ENCODE measurements at places on chromosomes 3 and 15. TPM values are rescaled to one million over a fixed set of nuclear protein-coding genes. Genes with fewer than 3 reads are reported as not detected.

The WDR93 gene
- total RNA-seq, result 0.36 TPM

The ZNF662 gene
- 1.3 TPM for total RNA-seq

The DAZL gene
- not detected for total RNA-seq

The CADM2 gene
- total RNA-seq, result 24.1 TPM

The OSTN gene
- total RNA-seq, result not detected

The TTLL13 gene
- total RNA-seq, result not detected

The RAB5A gene
- 85.9 TPM for total RNA-seq

The NPAP1 gene
- total RNA-seq, result 0.14 TPM

The COLQ gene
- total RNA-seq, result 2.0 TPM

The SERPINI2 gene
- total RNA-seq, result 0.45 TPM

The PPP1R14D gene
- not detected for total RNA-seq

The TRIP4 gene
- total RNA-seq, result 30.6 TPM

The CTNNB1 gene
- total RNA-seq, result 529 TPM

The MME gene
- 24.6 TPM for total RNA-seq

The ITGA11 gene
- total RNA-seq, result 0.32 TPM

The CILP gene
- 0.07 TPM for total RNA-seq

The ROPN1 gene
- not detected for total RNA-seq

The C3orf22 gene
- total RNA-seq, result not detected

The PLS1 gene
- total RNA-seq, result 25.3 TPM

The MST1 gene
- 39.3 TPM for total RNA-seq

The CDHR4 gene
- not detected for total RNA-seq

The FSIP1 gene
- total RNA-seq, result 0.72 TPM

The CNTN3 gene
- total RNA-seq, result 0.97 TPM

The SLC24A5 gene
- not detected for total RNA-seq

The CYP8B1 gene
- total RNA-seq, result not detected

The GP5 gene
- not detected for total RNA-seq

The PLA2G4D gene
- total RNA-seq, result not detected

The CCRL2 gene
- not detected for total RNA-seq

The PLSCR2 gene
- 2.7 TPM for total RNA-seq

The CCR9 gene
- not detected for total RNA-seq

The REC114 gene
- total RNA-seq, result not detected

The SLC22A14 gene
- total RNA-seq, result not detected

The PPP2R3A gene
- total RNA-seq, result 7.0 TPM

The PAQR9 gene
- 4.4 TPM for total RNA-seq

The HRH1 gene
- not detected for total RNA-seq

The GOLGA8T gene
- total RNA-seq, result not detected

The AGTR1 gene
- 0.15 TPM for total RNA-seq

The TMCO5A gene
- total RNA-seq, result not detected

The RARB gene
- total RNA-seq, result 17.4 TPM

All from endodermal cell (in vitro differentiated cells).